ENCODE measurements at places on chromosomes 11 and 22. TPM values are rescaled to one million over a fixed set of nuclear protein-coding genes. Genes with fewer than 3 reads are reported as not detected.

The SLC1A2 gene
- not detected for total RNA-seq

The ABTB2 gene
- total RNA-seq, result 0.89 TPM

The JHY gene
- total RNA-seq, result 1.9 TPM

The EXPH5 gene
- 1.8 TPM for total RNA-seq

The SCGB1C1 gene
- not detected for total RNA-seq

DNA sequence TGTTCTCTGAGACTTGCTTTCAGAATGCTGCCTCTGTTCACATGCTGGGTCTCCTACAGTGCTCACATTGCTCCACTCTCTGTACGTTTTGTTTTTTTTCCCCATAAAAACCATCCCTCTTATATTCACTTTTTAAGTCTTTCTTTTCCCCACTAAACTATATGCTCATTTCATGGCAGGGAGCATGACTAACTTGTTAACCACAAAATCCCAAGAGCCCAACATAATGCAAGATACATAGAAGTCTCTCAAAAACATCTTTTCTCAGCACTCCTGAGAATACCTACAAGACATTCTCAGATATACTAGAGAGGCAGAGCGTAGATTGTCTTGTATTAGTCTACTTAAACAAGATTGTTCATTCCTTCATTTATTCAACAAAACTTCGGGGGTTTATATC, 73.3 kb downstream of the FAM76B start:
- DNase-seq, result no peak

DNA sequence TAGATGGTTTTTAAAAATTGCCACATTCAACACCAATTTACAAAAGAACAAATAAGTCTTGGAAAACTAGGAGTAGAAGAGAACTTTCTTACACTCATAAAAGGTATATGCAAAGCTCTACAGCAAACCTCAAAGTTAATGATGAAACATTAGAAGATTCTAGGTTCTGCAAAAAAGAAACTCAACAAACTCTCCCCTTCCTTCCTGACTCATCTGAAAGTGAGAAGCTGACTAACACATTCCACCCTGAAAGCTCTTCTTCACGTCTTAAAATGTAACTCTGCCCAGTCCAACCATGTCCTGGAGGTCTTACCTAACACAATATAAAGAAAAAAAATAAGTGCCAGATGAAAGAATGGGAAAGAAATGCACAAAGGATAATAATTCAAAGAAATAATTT, 218.9 kb upstream of the ISX start:
- no peak for DNase-seq

GRCh38 chr22:42084874-42085273, 5.4 kb downstream of the SMDT1 start:
- no peak for DNase-seq

DNA sequence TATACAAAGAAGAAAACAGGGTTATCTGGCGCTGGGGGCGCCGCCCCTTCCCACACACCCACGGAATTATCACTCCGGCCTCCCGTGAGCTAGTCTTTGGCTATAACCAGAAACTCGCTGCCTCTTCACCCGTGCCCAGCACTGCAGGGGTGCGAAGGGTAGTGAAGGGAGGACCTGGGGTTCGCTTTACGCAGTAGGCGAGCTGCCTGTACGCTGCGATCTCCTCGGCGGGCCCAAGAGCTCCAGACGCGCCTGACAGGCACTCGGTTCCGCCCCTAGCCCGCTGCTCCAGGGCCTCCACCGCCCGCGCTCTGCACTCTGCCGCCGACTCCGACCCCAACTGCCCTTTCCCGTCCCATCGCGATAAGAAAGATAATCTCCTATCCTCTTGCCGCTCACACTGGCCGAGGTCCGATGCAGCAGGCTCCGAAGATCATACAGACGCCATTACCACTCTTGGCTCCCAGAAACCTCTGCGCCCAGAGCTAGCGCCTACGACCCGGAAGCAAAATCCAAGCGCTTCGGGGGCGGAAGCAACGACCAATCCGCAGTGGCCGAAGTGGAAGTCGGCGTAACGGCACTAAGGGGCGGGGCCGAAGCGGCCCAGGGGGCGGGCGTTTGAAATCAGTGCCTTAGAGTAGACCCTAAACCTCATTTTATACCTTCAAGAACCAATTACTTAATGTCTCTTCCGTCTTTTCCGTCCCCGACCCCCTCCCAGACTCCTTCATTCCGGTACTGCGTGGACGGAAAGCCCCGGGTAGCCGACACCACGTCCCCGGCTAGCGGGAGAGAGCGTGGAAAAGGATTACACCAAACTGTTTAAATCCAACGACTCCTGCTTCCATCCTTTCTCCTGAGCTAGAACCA, at the start of the genes CWC15 and KDM4D:
Gene CWC15, minus strand, starts transcription at position 458 of the 870 bp plus-strand sequence. CDS start 1,371 bp downstream, outside the sequence.
Gene KDM4D, plus strand, starts transcription at position 611 of the 870 bp plus-strand sequence. CDS start 23,664 bp downstream, outside the sequence.
- DNase-seq, result peak; percentile 93

DNA sequence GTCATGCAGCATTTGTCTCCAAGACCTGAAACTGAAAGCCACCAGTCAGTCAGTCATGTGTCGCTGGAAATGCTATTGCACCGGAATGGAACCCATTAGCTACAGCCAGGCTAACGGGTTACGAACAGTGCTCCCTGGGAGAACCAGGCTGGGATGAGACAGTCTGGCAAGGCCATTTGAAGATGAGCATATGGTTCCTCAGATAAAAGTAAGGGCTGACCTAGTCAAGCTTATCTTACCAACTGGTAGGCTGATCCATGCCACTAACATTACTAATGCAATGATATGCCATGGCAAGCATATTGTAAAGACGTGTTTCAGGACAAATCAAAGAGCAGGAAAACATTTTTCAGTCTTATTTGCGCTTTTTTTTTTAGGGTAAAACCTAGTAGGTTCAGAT, 28.4 kb downstream of the NAP1L4 start:
- DNase-seq, result no peak

GRCh38 chr11:86745571-86745970, 54.8 kb upstream of the PRSS23 start:
- no peak for DNase-seq

DNA sequence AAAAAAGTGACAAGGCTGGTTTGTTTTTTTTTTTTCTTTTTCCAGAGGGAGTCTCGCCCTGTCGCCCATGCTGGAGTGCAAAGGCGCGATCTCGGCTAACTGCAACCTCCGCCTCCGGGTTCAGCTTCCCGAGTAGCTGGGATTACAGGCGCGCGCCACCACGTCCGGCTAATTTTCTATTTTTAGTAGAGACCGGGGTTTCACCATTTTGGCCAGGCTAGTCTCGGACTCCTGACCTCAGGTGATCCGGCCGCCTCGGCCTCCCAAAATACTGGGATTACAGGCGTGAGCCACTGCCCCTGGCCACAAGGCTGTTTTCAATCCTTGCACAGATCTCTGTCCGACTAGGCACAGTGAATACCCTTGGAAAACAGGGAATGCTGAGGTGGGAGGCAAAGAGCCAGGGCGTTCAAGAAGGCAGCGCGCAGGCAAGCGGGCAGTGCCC, 566 bp downstream of the ATP6V1E1 start:
- DNase-seq, result no peak

Data from CD4-positive, CD25-positive, alpha-beta regulatory T cell (primary cell).